Stimulated activated CD4-positive, alpha-beta T cell treated with anti-CD3 and anti-CD28 coated beads, Interleukin-1b, Interleukin-23, amount 100 ng/mL, for 4 hours (primary cell): ENCODE measurements at places on chromosomes 12 and 14.
A peak's percentile ranks its signal among the peaks of the same experiment; 100 is the strongest.

GRCh38 chr14:53458368-53458814, 305.3 kb upstream of the DDHD1 start:
- DNase-seq: no peak

DNA sequence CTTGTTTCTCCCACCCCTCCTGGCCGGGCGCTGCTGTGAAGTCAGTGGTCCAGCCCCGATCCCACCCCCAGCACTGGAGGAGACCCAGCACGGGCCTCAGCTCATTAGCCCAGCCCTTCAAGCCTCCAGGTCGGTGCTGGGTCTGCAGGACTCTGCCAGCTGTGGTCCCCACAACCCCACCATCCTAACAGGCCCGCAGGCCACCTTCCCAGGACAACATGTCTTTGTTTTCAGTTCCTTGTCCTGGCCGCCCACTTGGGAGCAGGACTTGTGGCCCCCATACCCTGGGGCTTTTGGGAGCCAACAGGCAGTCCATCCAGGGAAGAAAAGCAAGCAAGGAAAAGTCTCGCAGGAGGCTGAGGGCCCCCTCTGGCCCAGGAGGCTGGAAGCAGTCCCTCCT, 60.0 kb downstream of the HRK start:
- no peak for DNase-seq

DNA sequence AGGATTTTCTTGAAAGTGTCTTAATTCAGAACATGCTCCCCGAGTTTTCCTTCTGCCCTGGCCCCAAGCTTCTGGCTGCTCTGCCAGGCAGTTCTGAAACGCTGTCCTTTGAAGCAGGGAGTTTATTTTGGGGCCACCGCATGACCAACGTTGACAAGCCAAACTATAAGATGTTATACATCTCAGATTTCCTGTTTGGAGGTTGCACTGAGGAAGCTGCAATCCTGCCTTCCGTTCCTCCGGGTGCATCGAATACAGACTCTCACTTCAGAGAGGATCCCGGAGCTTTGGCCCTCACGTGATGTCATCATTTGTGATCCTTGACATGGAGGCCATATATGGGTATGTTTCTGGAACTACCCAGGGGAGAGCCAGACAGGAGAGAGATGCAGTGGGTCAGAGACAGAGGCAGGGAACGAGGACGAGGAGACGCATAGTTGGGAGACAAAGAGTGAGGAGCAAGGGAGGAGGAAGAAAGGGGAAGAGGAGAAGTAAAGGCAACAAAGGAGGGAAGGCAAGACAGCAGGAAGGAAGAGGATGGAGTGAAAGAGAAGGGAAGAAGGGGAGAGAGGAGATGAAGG, at the start of gene ASB2:
TSS of gene ASB2 (minus strand) at position 94 of the 581 bp plus-strand sequence. CDS start 12,031 bp downstream, outside the sequence.
- DNase-seq: no peak

GRCh38 chr12:109927622-109928021, 27.5 kb downstream of the TCHP start:
- peak; percentile 22 for DNase-seq

DNA sequence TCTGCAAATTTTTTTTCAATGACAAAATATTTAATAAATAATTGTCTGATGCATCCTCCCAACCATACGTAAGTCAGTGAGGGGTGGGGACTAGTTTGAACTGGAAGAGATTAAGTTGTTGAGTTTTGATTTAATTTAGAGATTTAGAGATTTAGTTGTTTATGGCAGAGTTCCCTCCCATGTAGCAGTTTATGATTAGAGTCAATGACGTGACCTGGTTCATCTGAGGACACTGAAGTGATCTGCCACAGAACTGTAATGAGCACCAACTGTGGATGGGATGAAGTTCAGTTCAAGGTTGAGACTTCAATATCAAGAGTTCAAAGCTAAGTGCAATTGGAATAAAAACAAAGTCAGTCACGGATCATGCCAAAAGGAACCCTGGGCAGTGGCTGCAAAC, 609.3 kb downstream of the NOVA1 start:
- no peak for DNase-seq

DNA sequence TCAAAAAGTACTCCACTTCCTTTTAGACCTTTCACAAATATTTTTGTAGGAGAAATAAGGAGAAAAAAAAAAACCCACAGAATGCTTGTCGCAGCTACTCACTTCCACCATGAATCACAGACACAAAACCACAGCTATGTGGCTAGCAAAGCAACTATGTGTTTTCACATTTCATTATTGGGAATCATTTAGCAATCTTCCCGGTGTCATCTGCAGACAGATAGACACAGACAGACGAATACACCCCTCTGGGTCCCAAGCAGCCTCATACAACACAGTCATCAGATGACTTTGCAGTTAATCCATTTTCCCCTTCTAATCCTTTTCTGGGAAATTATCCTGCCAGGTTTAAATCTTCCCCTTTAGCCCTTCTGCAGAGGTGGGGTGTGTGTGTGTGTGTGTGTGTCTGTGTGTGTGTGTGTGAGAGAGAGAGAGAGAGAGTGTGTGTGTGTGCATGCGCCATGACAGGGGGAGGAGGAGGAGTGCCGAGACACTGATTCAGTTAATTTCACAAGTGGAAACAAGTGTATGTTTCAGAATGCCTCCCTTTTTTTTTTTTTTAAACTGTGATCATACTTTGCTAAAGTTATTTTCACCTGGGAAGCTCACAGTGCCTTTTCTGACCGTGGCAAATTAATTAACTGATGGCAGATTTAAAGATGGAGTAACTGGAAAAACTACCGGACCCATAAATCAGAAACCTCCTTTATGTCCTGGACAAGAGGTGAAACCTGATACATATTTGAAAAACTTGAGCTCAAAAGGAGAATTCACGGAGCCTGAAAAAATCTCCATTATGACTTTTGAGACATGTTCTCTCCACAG, 39.9 kb downstream of the LTBP2 start:
- DNase-seq: no peak

- no peak for DNase-seq
Observed at GRCh38 chr14:33948145-33948868, 2.6 kb downstream of the EGLN3 start.

- no peak for DNase-seq
Observed at GRCh38 chr14:62118461-62118860, 356.2 kb downstream of the SNAPC1 start.

GRCh38 chr14:103854822-103855733, 7.7 kb upstream of the PPP1R13B start:
- DNase-seq: no peak

GRCh38 chr14:85454226-85454813, 75.6 kb upstream of the FLRT2 start:
- DNase-seq: no peak

DNA sequence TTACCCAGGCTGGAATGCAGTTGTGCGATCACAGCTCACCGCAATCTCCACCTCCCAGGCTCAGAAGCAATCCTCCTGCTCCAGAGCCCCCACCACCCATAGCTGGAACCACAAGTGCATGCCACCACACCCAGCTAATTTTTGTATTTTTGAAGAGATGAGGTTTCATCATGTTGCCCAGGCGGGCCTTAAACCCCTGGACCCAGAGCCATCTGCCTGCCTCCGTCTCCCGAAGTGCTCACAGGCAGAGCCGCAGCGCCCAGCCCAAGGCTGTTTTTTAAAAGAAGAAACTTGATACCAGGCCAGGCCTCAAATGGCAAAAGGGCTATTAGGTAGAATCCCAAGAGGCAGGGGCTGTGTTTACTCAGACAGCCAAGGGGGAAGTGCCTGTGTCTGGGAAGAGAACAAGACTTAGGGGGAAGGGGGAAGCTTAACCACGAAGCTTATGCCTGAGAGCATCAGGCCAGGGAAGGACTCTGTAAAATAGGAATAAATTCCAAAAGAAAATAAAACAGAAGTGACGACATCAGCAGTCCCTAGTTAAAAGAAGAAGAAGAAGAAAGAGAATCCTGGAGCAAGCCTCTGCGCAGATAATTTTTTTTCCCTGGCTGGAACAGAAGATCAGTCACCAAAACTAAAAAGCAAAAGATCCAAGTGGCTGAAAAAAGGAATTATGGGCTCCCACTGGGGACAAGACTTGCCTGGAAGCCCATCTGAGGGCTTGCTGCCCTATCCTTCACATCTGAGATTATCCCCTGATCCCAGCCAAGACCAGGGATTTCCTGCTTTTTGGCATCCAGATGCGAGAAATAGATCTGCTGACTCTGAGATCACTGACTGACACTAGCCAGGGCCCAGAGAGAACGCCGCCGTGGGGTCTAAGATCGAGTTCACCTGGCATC, 170.5 kb downstream of the NDUFA12 start:
- no peak for DNase-seq

GRCh38 chr12:24228371-24228770, 278.9 kb upstream of the SOX5 start:
- DNase-seq: no peak

- no peak for DNase-seq
Observed at GRCh38 chr12:12892681-12893141, 1.3 kb downstream of the GPRC5A start.

GRCh38 chr12:115763376-115763775, 514.1 kb downstream of the MED13L start:
- DNase-seq: no peak

DNA sequence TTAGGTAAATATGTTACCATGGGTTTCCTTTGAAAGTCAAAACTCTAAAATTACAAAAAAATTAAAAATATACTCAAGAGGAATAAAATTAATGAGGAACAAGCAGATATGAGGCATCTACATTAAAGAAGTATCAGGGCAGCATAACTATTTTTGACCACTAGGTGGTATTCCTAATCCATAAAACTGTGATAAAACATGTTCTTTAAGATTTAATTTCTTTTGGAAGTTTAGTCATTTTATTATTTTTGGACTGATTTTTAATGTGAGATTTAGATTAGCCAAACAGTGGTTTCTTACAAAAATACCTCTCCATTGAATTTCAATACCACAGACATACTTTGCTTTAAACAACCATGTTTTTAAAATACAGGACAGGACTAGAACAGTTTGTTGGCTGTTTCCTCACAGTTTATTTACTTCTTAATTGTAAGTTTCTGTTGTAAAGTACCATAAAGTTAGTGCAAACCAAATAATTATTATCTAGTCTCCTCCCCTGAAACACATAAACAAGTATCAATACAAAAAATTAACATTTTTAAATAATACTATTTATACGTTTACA, 49.8 kb downstream of the NTS start:
- no peak for DNase-seq

- no peak for DNase-seq
Observed at GRCh38 chr12:9961106-9961505, 10.1 kb upstream of the CLEC12A start.

DNA sequence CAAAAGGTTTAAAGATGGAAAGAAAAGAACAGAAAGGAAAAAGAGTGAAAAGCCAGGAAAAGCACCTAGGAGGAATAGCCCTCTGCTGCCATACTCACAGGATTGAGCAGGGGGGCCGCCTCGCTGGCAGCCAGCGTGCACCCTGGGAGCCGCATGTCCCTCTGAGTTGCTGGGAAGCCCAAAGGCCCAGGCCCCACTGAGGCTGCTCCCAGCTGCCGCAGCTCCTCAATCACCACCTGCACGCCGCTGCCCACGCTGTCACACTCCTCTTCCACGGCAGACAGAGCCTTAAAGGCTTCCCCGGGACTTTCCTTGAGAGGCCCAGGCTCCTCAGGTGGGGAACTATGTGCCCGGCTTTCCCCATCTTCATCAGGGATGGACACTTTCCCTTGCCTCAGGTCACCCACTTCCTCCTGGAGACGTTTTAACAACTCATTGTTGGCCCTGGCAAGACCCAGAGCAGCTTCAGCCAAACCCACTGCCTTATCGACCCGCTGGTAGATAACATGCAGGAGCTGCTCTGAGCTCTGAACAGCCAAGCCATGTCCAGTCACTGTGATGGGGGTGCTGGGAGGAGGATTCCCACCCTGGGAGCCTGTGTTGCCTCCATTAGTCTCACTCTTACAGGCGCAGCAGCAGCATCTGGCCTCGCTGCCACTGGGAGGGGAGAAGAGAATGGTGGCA, 11.5 kb downstream of the C14orf93 start:
- DNase-seq: no peak

DNA sequence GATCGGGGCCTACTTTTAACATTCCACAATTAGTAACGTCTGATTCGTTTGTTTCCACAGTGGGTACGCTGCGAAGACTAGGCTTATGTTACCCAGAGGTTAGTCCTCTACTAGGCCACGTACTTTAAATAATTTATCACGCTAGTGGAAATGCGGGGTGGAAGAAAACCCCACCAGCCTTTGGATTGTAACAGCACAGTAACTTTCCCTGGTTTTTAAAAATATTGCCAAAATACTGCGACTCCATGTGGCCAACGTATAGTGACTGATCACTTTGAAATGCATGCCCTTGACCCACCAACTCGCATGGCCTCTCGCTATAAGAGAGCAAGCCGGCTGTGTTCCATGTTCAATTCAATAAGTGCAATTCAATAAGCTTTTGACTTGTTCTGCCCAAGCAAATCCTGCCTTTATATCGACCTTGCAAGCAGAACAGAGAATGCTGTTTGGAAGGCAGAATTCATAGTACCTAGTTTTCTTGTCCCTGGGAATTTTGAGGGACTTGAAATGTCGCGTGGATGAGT, 882 bp upstream of the GTF2A1 start:
- DNase-seq: no peak

- no peak for DNase-seq
Observed at GRCh38 chr12:40313928-40314327, 89.1 kb downstream of the LRRK2 start.

DNA sequence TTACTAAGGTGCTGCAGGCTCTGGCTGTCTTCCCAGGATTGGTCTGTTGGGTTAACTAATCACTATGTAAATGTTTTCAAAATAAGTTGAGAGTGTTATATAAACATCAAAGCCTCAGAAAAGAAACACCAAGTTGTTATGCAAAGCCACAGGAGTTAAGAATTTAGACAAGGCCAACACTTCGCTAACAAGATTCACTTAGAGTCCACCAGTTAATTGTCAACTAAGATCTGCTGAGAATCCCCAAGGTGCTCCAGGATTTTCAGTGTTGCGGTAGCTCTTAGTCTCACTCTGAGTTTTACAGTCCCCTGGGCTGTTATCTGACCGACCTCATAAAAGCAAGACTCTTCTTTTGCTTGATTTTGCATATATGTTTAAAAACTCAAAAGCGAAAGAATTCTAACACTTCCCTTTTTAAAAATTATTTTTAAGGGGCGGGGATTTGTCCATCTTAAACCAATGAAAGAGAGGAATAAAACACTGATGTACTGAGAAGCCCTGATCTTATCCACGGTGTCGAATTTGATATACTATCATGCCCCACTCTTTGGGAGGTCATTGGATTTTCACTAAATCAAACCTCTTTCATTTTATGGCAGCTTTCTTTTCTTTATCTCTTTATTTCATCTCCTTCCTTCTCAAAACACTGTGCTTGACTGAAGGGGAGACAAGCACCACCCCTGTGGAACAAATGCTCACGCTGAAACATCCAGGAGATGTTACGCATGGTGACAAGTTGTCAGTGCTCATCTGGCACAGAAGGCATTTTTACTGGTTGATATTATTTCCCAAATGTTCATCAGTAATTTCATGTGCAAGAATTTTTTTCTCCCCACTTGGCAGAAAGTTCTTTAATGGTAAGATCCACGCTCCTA, 7.0 kb downstream of the NIN start:
- DNase-seq: no peak

- DNase-seq: no peak
Observed at GRCh38 chr14:33647385-33647786, 303.5 kb downstream of the EGLN3 start.

DNA sequence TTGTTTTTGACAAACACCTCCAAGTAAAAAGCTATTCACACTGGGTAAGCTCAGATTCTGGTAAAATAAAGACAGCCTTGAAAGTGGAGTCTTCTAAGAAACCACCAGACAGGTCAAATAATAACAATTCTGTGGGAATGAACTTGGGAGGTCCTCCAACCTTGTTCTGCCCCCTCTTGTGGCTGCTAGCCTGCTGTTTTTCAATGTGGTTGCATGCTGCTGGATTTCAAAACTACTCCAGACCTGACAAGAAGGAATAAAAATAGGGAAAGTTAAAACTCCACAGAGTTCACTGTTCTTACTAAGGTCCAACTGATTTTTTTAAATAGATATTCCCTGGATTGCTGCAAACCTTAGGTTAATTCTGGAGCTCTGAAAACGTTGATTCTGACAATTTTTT, 32.2 kb upstream of the RIN3 start:
- DNase-seq: no peak
